Stimulated activated CD8-positive, alpha-beta memory T cell treated with anti-CD3 and anti-CD28 coated beads, Interleukin-4, amount 100 ng/mL, for 24 hours (primary cell): ENCODE measurements at places on chromosomes 6 and 20.
A peak's percentile ranks its signal among the peaks of the same experiment; 100 is the strongest.

DNA sequence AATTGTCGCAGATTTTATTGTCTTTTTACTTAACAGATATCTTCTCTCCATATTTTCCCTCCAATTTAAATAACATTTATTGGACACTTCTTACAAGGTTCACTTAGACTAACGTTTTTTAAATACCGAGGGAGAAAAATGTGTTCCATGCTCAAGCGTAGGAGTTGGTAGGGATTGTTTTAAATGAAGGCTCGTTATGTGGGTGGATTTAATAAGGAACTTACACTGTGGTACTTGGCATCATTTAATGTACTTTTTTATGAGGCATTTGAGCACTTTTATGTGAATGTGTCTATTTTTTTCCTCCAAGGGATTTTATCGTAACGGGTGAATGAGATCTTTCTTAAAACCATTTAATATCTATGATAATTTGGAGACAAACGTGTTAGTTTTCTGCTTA lies 125.0 kb upstream of the MTHFD1L start:
- DNase-seq: no peak

- DNase-seq: peak; percentile 95
Measured at GRCh38 chr6:144095134-144096002, at the start of gene SF3B5. SF3B5 (minus strand) TSS chr6:144095573; CDS start chr6:144095497, 76 bp downstream.

DNA sequence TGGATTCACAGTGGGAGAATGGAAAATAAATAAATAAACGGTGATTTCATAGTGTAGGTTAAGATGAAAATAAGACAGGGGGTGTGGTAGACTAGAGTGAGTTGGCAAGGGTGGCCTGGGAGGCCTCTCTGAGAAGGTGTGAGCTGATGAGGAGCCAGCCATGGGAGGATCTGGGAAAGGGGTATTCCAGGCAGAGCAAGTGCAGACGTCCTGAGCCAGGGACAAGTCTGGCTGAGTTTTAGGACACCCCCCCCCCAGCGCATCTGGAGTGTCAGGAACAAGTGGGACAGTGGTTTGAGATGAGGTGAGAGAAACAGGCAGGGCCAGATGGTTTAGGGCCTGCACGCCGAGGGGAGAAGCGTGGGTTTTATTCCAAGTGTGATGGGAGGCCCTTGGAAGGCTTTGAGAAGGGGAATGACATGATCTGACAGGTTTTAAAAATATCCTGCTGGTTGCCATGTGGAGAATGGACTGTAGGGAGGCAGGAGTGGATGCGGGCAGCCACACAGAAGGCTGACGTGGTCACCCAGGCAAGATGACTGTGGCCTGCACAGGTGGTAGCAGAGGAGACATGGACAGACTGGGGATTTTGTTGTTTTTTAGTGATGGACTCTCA lies 21.1 kb upstream of the CCM2L start:
- DNase-seq: no peak

GRCh38 chr6:107154801-107155160 lies 39.5 kb upstream of the BEND3 start:
- no peak for DNase-seq

- no peak for DNase-seq
Measured at GRCh38 chr6:10837009-10837621, 1.2 kb downstream of the MAK start.
